ENCODE measurements at places on chromosomes 5 and 9.

GRCh38 chr9:77712533-77713130 is 64.5 kb upstream of the GNA14 start:
- no peak for DNase-seq

- DNase-seq, result no peak
Observed at GRCh38 chr9:69344459-69344858, 19.4 kb downstream of the ENTREP1 start.

GRCh38 chr9:98010445-98010844 is 27.3 kb downstream of the ANP32B start:
- no peak for DNase-seq

DNA sequence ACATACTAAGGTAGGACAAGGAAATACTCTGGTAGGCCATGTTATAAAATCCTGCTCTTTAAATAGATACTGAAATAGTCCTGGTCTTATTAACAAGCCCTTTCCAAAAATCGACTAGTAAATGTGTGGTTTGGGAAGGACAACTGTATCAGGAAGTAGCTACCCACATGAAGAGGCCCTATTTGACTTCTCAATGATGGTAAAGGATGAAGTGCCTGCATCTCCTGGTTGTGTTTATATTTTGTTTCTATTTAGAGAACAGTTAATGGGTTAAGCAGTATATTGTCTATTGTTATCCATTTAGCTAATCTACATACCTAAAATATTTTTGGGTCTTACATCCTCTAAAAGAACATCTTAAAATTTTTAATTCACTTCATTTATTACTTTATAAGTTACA is 12.5 kb downstream of the GDF9 start:
- no peak for DNase-seq

GRCh38 chr9:136527721-136528710 is 17.8 kb downstream of the NOTCH1 start:
- no peak for DNase-seq

DNA sequence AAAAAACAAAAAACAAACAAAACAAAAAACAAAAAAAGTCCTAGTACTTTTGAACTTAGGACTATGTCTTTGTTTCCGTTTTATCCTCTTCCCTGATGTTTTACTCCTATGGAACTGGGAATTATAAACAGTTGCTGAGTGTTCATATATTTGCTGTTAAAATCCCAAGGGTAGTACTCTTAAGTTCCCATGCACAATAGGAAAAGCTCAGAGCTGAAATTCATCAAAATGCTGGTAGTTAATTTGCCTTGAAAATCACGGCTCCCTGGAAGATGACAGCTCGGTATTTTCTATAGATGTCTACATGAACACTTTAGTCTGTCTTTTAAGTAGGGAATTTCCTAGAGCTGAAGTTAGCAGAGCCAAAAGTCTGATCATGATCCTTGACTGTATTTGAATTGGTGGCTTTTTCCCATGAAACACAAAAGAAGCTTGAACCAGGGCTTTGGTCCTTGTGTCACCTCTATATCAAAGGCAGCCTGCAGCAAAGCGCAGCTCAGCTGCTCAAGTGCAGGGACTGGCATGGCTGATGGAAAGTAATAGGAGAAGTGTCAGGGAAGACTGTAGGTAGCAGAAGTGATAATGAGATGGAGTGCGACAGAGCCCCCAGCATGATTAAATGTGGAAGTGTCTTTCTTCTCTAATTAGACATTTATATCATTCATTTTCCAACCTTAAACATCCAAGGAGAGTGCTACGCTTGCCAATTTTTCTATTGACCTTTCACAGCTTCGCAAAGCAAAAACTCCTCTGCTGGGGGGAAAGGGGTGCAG is 310.9 kb downstream of the TRIM36 start:
- no peak for DNase-seq

- DNase-seq, result no peak
Observed at GRCh38 chr9:69499407-69499806, 172.8 kb downstream of the APBA1 start.

GRCh38 chr9:91395553-91396471 is 27.8 kb downstream of the NFIL3 start:
- no peak for DNase-seq

GRCh38 chr5:62762503-62762902 is 183.9 kb downstream of the LRRC70 start:
- DNase-seq, result no peak

DNA sequence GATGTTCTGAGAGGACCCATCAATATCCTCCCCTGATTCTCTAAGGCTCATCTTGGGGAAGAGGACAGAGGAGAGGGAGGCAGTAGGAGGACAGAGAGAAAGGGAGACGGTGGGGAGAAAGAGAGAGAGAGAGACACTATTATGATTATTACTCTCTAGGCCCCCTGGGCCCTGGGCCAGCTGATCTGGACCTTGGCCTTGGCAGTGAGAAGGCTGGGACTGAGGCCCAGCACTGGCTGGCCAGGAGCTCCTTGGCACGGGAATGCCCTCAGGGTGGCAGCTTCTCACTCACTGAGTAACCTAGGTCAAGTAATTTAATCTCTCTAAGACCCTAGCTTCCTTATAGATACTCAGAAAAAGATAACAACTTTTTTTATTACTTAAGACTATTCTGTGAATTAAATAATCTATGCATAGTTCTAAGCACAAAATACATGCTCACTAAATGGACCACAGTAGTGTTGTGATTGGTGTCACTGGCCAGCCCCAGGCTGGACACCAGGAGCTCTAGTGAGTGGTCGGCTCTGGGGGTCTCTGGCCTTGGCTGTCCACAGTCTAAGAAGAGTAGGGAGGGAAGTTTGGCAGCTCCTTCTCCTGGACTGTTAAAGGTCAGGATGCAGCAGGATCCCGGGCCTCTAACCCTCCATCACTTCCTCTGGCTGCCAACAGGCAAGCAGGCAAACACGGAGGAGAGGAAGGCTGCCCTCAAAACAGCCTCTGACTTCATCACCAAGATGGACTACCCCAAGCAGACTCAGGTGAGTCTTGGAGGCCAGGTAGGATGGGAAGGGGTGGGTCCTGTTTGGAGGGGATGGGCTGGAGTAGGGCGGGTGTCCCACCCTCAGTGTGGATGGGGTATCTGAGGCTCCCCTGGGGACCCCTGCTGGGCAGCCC is 50.0 kb downstream of the GSN start:
- no peak for DNase-seq

DNA sequence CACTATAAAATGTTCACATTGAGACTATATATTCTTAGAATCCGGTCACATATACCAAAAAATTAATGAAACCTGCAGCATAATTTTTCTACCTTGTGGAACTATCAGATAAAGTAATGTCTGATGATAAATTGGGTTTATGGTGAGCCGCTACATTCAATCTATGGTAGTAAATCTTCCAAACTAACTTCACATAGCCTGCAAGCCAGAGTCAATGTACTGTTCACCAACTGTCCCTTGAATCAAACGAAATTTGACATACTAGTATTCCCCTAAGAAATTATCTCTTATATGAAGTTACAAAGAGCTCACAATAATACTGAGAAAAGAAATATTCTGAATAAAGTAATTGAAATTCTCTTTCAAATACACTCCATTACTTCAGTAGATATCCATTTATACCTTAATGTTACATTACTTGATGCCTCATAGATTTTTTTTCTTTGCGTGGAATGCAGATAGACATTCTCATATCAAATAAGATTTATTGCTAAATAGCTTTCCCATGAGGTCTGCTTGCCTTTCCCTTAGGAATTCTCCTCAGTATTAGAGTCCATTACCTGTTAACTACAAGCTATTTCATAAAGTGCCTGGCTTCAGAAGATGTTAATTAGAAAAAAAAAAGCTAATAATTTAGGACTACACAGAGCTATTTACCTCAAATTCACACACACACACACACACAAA is 169.5 kb downstream of the PTPRD start:
- no peak for DNase-seq

GRCh38 chr9:88006511-88007290 is 32.4 kb upstream of the CDK20 start:
- no peak for DNase-seq

GRCh38 chr5:42876375-42876844 is 64.7 kb upstream of the SELENOP start:
- no peak for DNase-seq

DNA sequence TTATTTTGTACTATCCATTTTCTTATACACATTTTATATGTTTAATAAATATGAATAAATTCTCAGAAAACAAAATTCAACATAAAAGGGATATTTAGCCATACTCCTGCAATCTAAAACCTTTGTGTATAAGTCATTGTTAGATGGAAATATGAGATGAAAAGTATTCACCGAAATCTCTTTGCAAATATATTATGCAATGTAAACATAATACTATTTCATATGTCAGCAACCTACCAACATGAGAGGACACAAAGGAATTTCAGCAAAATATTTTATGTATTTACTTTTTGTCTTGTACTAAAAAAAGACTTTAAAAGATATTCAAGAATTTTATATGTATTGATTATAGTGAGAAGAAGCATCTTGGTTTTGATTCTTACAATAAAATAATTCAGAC is 1623.4 kb downstream of the EFNA5 start:
- DNase-seq, result no peak
